Tibial nerve (tissue), 4 donors: ENCODE measurements at places on chromosomes 13 and 19. TPM values are rescaled to one million over a fixed set of nuclear protein-coding genes. Genes with fewer than 3 reads are reported as not detected.

DNA sequence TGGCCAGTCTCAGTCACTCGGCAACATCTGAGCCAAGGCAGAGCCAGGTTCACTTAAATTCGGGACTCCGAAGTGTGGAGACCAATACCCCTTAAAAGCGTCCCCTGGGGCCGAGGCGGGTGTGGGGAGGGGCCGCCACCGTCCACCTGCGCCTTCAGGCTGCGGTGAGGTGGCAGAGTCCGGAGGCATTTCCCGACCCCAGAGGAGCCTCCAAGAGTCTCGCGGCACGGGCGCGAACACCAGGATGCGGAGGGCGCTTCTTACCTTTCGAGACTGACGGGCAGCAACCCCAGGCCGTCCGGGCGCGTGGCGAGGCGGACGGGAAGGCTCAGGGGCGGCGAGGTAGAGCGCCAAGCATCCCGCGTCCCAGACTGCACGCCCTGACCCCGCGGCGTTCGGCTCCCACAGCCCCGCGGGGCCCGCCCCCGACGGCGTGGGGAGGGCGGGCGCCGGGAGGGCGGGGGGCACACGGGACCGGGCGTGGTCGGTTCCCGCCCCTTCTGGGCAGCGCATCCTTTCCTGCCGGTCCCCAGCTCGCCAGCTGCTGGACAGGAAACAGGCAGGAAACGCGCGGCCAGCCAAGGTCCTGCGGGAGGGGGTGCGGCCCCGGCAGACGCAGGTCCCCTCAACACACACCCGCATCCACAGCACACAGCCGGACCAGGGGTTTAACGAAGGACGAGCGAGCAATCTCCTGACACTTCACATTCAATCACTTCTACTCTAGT, at the start of gene THSD1:
Gene THSD1, minus strand, starts transcription at position 406 of the 728 bp plus-strand sequence. CDS start 3,572 bp downstream, outside the sequence.
- DNase-seq = peak; percentile 27

DNA sequence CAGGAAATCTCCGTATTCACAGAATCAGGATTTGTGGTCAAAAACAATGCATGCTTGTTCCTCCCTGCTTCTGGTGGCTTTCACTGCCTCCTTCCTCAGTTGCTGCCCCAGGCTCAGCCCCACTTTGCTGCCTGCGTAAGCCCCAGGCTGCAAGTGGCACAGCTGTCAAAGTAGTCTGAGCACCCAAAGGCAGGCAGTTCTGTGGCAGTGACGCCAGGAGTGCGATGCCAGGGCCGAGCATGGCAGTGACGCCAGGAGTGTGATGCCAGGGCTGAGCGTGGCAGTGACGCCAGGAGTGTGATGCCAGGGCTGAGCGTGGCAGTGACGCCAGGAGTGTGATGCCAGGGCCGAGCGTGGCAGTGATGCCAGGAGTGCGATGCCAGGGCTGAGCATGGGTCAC, 77.3 kb upstream of the GPR183 start:
- no peak for DNase-seq

DNA sequence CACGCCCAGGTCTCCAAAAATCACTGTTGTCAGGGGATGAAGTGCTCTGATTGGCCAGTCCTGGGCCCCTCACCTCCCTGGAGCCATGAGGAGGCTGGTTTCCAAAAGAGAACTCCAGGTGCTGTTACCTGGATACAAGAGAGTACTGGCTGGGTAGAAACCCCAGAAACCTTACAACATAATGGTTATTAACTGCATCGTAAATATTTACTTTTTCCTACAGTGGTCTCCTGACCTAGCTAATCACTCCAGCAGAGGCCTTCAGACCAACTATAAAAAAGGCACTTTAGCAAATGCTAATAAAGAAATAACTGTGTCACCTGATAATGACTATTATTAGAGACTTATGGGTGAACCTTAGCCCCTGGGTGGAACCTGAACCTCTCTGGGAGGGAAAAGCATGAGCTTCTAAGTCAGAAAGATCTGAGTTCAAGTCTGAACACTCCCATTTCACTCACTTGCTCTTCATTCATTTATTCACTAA, 1.5 kb upstream of the IGSF23 start:
- DNase-seq = no peak

GRCh38 chr13:28094306-28094705, 6.1 kb downstream of the FLT3 start:
- DNase-seq = no peak

DNA sequence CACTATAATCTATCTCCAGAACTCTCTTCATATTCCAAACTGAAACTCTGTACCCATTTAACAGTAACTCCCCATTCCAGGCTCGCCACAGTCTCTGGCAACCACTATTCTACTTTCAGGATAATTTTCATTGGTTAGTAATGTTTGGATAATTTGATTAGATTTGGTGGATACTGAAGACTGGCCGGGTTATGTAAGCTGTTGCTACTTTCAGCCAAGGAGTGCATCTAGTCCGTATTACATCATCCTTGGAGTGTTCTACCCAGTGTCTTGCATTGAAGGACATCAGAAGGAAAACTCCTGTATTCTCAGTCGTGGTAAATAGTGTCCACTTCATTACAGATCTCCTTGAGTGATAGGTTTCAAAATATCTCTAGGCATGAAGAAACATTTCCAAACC, 60.5 kb downstream of the PCCA start:
- DNase-seq = no peak

- no peak for DNase-seq
Measured at GRCh38 chr13:38167164-38167822, 182.4 kb upstream of the UFM1 start.

GRCh38 chr13:92963029-92963428, 263.6 kb upstream of the GPC6 start:
- no peak for DNase-seq

GRCh38 chr19:54434873-54435214, 14.2 kb upstream of the LENG8 start:
- no peak for DNase-seq

DNA sequence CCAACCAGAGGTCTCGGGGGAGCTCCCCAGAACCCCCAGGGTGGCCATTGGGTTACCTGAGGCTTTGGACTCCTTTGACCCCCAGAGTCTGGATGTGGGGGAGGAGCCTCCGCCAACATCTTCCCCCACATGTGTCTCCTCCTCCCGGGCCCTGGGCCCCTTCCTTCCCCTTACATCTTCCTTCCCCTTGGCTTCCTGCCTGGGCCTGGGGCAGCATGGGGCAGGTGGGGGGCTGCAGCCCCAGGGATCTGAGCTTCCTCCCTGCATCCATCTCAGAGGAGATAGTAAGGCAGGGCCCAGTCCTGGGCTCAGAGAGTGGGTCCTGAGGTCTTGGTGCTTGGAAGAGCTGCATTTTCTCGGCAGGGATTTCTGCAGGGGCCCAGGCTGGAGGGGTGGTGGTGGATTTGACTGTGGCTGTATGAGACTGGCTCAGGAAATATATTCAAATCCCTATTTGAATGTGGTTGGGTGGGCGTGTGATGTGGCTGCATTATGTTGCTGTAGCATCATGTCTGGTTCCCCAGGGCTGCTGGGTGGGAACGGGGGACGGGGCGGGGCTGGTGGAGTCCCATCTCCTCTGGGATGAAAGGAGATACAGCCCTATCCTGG, 919 bp downstream of the VAV1 start:
- no peak for DNase-seq

GRCh38 chr13:75360170-75360569, 121.8 kb downstream of the TBC1D4 start:
- DNase-seq = no peak

- DNase-seq = no peak
Measured at GRCh38 chr19:32367063-32367462, 21.7 kb downstream of the ZNF507 start.

DNA sequence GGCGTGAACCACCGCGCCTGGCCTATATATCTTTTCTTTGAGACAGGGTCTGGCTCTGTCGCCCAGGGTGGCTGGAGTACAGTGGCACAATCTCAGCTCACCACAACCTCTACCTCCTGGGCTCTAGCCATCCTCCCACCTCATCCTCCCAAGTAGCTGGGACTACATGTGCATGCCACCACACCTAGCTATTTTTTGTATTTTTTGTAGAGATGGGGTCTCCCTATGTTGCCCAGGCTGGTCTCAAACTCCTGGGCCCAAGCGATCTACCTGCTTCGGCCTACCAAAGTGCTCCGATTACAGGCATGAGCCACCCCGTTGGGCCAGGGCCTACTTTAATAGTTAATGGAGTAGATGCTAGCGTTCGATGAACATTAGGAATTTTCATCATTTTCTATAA, 3.4 kb downstream of the TNPO2 start:
- no peak for DNase-seq

- no peak for DNase-seq
Measured at GRCh38 chr19:6736169-6736916, 1.0 kb downstream of the GPR108 start.

GRCh38 chr13:100811024-100811865, 136.7 kb upstream of the TMTC4 start:
- DNase-seq = no peak

DNA sequence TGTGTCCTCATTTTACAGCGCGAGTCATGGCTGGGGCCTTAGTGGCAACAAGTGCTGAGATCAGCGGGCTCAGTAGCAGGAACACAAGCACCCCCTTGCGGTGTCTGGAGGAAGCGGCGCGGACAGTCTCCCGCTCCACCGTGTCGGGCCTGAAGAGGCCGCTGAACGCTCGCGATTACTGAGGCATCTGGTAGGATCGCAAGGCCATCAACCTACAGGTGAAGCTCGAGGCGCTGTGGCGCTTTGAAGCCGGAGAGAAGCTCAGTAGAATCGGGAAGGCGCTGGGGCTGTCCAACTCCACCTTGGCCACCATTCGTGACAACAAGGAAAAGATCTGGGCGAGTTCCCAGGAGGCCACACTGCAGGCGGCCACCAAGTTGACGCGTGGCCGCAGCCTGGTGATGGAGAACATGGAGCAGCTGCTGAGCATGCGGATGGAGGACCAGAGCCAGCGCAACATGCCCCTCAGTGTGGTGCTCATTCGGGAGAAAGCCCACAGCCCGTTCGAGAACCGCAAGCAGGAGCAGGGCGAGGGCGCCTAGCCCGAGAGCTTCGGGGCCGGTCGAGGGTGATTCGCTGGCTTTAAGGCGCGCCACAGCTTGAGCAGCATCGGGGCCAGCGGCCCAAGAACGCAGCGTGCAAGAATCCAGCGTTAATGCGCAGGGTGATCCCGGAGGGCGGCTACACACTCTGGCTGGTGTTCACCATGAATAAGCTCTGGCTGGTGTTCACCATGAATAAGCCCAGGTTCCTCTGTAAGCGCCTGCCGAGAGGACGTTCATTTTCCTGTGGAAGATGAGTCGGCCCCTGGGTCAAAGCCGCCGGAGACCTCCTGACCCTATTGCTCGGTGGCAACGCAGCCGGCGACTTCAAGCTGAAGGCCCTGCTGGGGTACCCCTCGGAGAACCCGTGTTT, 8.3 kb upstream of the MZF1 start:
- DNase-seq = peak; percentile 77

DNA sequence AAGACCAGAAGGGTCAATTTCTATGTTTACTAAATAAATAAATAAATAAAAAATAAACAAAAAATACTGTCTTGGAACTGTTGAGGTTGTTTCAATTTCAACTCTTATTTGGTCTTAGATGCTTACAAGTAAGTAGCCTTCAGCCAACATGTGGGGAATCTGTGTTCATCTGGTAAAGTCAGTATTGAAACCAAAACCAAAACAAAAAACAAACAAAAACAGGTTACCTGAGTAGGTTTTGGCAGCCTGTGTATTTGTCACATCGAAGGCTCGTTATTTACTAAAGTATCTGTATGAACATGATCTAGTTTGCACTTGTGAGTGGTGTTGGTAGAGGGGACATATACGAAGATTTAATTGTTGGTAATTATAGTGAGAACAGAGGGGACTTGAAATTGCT, 471.5 kb downstream of the SLITRK5 start:
- no peak for DNase-seq

- peak; percentile 76 for DNase-seq
Measured at GRCh38 chr19:58575183-58576041, 2.3 kb upstream of the MZF1 start.

GRCh38 chr13:25172303-25172630, 179 bp upstream of the AMER2 start:
- no peak for DNase-seq

- no peak for DNase-seq
Measured at GRCh38 chr13:109968876-109969577, 182.6 kb upstream of the IRS2 start.

- DNase-seq = no peak
Measured at GRCh38 chr13:97257228-97257755, 35.2 kb downstream of the MBNL2 start.

GRCh38 chr13:29540334-29540733, 55.2 kb downstream of the SLC7A1 start:
- no peak for DNase-seq

GRCh38 chr19:49327878-49328544, 3.0 kb upstream of the SLC6A16 start:
- no peak for DNase-seq

GRCh38 chr13:107665926-107666458, 549.3 kb downstream of the LIG4 start:
- no peak for DNase-seq

DNA sequence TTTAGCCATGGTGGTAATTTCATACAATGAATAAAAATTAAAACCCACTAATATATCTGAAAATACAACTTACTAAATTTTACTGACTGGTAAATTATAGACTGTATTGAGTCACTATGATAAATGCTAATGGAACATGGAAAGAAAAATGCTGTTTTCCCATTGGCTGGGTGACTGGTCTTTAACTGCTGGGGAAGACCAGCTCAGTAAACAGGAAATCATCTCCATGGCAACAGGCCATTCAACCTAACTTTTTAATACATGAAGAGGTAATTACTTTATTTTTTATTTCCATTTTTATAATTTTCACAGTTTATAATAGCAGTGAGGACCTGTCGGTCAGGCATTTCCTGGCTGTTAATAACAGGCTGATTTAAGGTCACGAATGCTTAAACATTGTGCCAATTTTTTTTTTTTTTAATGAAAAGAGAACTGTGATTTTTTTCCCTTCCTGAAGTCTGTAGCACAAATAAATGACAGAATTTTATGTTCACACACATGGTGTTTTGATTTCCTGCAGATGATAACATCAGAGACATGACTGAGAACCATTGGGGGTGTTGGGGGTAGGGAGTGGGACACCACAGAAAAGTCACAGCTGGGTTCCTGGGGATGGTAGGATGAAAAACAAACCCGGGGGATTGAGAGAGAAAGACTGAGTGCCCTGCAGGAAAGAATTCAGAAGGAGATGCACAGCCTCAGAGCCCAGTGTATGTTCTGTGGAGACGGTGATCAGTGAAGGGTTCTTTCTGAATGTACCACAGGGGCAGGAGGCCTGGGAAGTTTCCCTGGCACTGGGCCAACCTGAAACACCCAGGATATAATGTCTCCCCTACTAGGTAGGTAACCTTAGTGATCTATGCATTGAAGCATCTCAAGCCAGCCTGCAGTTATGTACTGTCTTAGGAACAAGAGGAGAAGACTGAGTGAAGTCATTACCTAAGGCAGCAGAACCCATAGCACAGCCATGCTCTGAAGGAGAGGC, 297.1 kb downstream of the COG6 start:
- no peak for DNase-seq

Gene KIR2DL3
- total RNA-seq = not detected

Gene KIR2DL1
- not detected for total RNA-seq

Gene MAG
- 44.1 TPM for total RNA-seq

Gene IPO5
- total RNA-seq = 121 TPM

Gene MADCAM1
- total RNA-seq = not detected

Gene NCAN
- total RNA-seq = not detected

Gene FZR1
- total RNA-seq = 29.3 TPM

Gene FPR3
- 7.2 TPM for total RNA-seq

Gene HNRNPUL1
- 149 TPM for total RNA-seq

Gene MBD3L2
- total RNA-seq = not detected

Gene ZNF443
- 2.8 TPM for total RNA-seq

Gene POU2F2
- 0.44 TPM for total RNA-seq

Gene NLRP5
- total RNA-seq = not detected

Gene UQCR11
- 66.1 TPM for total RNA-seq

Gene TMEM150B
- 8.8 TPM for total RNA-seq

Gene TEX29
- not detected for total RNA-seq

Gene IGFL1
- not detected for total RNA-seq

Gene SLC5A5
- not detected for total RNA-seq
